ENCODE measurements at places on chromosomes 16 and 17.

GRCh38 chr16:67151431-67152097, 766 bp upstream of the B3GNT9 start:
- DNase-seq: no peak

DNA sequence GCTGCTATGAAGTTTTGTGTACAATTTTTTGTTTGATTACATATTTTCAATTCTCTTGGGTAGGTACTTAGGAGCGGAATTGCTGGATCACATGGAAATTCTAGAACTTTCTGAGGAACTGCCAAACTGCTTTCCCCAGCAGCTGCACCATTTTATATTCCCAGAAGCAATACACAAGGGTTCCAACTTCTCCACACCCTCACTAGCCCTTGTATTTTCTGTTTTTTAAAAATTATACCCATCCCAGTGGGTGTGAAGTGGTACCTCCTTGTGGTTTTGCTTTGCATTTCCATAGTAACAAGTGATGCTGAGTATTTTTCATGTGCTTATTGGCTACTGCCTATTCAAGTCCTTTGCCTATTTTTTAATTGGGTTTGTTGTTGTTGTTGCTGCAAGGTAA, 20.9 kb downstream of the NACA2 start:
- no peak for DNase-seq

DNA sequence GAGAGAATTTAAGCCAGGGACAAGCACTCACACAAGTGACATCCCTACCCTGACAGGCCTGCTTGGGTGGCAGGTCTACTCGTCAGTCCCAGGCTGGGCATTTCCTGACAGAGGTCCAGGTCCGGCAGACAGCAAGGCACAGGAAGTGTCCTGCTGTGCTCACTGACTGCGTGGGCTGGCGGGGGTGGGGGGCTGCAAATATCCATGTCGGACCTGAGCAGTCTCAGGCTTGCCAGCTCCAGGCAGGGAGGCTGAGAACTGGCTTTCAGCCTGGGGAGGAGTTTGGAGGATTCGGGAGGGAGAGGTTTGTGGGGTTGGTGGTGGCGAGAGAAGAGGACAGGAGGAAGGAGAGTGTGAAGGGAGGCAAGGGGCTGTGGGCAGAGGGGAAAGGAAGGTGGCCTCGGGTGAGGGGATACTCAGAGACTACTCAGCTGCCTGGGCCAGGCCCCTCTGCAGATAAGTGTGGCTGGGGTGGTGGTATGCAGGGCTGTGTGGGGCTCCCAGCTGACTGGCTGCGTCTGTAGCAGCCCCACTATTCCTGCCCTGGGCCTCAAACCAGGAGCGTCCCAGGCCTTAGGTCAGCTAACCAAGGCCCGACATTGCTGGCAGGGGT, 7.8 kb downstream of the HIC1 start:
- DNase-seq: no peak

DNA sequence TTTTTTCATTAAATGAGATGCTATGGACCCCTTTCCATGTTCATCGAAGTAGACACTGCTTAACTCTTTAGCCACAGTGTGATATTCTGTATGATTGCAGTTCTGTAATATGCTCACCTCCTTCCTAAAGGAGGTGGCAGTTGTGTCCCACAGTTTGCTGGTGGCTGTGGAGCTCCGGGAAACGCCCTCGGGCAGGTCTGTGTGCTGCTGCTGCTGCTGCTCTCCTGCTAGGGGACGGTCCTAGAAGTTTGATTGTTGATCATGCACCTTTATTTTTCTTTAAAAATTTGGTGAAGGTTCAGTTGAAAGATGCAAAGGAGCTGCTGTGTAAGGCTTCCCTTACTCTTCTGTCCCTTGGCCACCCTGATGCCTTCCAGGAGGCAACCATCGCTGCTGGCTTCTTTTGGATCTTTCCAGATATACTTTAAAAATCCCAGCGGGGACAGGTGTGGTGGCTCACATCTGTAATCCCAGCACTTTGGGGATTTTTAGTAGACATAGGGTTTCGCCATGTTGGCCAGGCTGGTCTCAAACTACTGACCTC, 8.4 kb upstream of the CLEC18A start:
- DNase-seq: no peak

DNA sequence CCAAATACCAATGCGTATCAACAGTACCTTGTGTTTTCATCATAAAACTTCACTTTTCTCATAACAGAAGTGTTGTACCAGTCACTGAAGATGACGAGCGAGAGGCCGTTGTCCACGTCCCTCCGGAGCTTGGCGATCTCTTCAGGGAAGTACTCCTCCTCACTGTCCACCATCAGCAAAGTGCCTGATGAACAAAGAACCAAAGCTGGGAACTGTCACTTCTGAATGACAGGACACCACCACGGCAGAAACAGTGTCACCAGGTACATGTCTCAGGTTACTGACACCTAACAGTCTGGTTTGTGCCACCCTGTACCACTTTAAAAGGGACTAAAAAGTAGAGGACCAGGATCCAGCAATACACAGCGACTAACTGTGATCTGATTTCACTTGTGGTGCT, 25.0 kb upstream of the SLC38A8 start:
- DNase-seq: no peak

GRCh38 chr17:10743316-10744009, 13.6 kb upstream of the TMEM220 start:
- DNase-seq: no peak

- DNase-seq: no peak
Measured at GRCh38 chr16:73062743-73063733, 15.1 kb upstream of the ZFHX3 start.

DNA sequence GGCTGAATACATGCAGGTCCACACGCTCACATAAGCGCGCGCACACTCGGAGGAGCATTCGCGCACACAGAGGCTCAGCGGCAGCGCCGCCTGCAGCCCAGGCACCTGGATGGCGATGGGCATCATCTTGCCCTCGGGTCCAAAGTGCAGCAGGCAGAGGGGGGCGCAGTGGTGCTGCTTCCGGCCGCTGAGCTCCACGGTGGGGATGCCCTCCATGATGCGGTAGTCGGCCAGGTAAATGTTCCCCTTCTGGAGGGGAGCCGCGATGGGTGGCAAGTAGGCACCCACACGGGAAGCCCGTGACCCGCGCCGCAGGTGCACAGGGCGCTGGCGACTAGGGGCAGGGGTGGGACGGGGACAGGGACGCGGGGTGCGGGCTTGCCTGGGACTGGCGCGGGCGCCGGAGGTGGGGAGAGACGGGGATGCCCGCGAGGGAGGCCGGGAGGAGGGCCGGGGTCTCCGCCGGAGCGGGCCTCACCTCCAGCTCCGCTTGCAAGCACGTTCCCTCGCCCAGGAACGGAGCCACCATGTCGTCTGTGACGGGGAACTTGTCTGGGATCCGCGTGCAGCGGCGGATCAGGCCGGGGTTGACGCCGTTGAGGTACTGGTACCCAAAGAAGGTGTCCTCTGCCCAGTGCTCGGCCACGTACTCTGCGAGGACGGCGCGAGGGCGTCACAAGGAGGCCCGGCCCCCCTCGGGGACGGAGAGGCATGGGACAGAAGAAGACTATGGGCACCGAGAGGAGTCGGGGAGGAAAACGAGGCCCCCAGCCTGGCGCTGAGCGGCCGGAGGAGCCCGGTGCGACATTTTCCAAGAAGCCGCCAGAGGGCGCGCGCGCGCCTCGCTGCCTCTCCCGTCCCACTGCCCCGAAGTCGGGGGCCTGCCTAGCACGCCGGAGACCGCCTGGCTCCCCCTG, 8.0 kb downstream of the ALOX12B start:
- peak; percentile 65 for DNase-seq

DNA sequence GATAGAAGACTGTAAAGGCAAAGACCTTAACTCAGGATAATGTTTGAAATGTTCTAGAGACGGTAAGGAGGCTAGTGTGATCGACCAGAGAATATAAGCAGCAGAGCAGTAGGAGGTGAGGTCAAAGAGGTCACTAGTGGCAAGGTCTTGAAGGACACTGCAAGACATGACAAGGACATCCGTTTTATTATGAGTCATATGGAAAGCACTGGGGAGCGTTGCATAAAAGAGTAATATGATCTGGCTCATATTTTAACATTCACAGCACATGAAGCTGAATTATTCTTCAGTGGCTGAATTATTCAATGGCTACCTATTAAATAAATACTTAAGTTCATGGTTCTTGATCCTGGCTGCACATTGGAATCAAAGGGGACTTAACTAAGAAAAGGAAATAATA, 123.7 kb downstream of the SOX9 start:
- DNase-seq: no peak

- DNase-seq: no peak
Measured at GRCh38 chr16:86970726-86971125, 346.5 kb downstream of the C16orf95 start.

GRCh38 chr16:87945351-87946042, 5.7 kb upstream of the BANP start:
- DNase-seq: no peak

- DNase-seq: no peak
Measured at GRCh38 chr17:70677783-70678647, 508.7 kb downstream of the KCNJ2 start.

DNA sequence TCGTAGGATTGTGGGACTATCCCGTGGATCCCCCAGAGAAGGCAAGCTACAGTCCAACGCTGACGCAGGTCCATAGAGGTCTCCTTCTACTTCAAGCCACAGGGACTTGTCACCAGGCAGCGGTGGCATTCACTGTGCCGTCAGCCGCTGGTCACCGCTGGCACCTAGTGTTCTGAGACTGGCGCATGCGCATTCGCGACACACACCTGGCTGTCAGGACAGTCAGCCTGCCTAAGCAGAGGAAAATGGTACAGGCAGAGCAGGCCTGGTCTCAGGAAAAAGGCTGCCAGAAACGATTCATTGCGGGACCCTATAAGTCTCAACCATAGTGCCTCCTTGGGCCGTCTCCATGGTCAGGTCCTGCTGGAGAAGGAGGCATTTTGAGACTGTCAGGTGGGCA, 138.0 kb upstream of the WSB1 start:
- DNase-seq: no peak

DNA sequence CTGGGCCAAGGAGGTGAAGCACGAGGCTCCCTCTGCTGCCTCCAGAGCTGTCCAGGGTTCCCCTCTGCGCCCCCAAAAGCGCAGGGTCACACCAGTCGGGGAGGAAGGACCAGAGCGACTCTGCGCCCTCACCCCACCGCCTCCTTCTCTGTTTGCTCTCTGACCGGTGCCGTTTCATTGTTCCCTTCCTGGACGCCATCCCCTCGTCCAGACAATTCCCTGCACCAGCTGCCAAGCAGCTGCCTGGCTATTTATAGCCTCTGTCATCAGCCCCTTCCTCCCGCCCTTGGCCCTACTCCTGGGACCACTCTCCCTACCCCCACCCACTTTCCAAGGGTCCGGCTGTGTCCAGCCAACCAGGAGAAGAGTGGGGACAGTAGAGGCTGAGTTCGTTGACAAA, 68.8 kb upstream of the CREBBP start:
- DNase-seq: no peak

- DNase-seq: no peak
Measured at GRCh38 chr17:5694551-5694950, 110.2 kb upstream of the NLRP1 start.

DNA sequence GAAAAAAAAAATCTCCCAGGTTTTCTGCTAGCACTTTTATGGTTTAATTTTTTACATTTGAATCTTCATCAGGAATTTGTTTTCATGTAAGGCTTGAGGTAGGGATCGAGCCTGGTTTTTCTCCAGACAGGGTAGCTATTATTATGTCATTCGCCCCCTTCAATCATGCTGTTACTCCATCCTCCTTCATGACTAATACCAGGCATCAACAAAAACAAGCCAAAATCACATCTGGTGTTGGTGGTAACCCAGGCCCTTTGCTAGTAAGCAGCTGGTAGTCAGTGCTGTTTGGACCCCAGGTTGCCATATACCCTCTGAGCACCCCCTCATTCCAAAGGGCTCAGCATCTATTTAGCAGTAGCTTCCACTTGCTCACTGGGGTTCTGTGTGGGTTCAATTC, 29.5 kb downstream of the DRC3 start:
- DNase-seq: no peak

DNA sequence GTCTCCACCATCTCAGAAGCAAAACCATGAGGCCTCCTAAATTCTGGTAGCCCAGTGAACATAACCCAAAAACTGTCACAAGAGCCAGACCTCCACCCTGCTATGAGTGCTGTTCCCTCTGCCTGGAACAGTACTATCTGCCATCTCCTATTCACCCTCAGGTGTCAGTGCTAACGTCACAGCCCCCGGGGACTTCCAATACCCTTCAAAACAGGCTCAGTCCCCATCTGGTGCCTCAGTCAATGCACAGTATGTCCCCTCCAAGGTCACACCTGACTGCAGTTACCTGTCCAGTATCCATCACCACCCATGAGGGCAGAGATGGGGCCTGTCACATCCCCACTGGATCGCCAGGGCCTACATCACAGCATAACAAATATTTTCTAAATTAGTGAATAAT, 11.5 kb downstream of the CREBBP start:
- no peak for DNase-seq

GRCh38 chr17:16584273-16584995, 15.4 kb upstream of the ZNF287 start:
- peak; percentile 89 for DNase-seq

DNA sequence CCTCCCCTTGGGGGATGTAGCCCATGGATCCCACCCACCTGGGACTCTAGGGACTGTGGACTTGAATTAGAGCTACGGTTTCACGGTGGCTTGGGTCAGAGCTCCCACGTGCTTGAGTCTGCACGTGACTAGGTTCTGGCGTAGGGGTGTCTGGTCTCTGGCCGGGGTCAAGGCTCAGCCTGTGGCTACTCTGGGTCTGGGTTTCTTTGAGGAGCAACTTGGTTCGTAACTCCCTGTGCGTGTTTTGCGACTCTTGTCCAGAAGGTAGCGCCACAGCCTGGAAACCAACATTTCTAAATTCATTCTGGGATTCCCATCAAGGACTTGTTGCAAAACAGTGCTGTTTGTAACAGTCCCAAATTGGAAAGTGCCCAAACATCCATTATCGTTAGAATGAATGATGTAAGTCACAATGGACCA, 470 bp upstream of the GGT6 start:
- no peak for DNase-seq

DNA sequence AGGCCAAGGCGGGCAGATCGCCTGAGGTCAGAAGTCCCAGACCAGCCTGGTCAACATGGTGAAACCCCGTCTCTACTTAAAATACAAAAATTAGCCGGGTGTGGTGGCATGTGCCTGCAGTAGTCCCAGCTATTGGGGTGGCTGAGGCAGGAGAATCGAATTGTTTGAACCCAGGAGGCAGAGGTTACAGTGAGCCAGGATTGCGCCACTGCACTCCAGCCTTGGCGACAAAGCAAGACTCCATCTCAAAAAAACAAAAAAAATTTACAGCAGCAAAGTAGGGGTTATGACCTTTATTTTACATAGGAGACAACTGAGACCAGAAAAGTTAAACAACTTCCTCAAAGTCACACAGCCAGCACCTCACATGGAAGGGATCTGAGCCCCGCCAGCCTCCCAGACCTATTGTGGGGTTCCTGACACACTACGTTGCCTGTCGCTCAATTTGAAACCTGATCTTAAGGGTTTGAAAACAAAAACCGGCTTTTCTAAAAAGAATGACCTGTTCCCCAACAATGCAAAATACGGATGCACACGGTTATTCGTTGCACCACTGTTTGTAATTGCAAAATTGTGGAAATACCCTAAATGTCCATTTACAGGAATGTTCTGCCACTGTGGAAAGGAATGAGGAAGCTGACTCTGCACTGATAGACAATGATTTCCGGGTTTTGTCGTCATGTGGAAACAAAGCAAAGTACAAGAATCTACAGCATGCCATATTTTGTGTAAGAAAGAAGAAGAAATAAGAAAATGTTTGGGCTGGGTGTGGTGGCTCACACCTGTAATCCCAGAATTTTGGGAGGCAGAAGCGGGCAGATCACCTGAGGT, 77.2 kb downstream of the CNGB1 start:
- DNase-seq: no peak

GRCh38 chr16:5516115-5516514, 418.5 kb upstream of the EEF2KMT start:
- no peak for DNase-seq

Measured in effector memory CD8-positive, alpha-beta T cell (primary cell).